Left lung (tissue), 14 donors: ENCODE measurements at places on chromosomes 16 and 17.

DNA sequence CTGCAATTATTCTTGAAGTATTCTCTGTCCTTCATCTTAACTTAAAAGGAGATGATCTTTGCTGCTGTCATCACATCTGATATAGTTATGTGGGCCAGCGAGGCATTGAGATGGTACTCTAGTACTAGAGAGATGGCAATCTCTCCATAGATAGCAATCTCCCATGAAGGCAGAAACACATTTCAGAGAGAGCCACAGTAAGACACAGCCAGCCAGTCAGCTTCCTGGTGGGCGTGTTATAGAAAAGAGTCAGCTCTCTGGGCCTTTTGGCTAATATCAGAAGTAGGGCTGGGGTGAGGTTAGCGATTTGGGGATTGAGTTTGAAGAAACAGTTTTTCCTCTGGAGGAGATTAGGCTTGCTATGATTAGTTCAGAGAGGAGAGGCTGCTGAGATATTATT is 22.6 kb upstream of the EFCAB13 start:
- no peak for DNase-seq

DNA sequence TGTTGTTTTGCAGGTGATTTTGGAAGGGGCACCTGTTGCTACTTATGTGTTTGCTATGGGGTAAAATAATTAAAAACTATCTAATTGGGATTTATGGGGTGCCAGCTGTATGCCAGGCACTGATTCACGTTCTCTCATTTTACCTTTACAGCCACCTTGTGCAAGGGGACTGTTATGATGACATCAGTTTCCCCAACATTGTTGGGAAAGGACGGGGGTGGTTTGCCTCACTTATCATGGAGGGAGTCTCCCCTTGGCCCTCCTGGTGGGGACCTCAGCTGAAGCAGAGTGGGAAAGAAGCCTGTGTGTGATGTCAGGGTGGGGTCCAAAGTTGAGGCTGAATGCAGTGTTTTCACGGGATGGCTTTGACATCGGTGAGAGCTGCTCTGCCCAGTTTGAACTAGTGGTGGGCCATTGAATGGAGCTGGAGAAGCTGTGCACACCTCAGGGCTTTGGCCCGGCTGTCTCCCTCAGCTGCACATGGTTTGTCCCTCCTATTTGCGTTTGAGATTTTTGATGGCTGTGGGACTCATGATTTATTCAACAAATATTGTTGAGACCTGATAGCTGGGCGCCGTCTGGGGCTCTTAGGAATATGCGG is 36.1 kb downstream of the CMIP start:
- no peak for DNase-seq

GRCh38 chr17:78884148-78884825 is 18.7 kb downstream of the CEP295NL start:
- peak; percentile 77 for DNase-seq

DNA sequence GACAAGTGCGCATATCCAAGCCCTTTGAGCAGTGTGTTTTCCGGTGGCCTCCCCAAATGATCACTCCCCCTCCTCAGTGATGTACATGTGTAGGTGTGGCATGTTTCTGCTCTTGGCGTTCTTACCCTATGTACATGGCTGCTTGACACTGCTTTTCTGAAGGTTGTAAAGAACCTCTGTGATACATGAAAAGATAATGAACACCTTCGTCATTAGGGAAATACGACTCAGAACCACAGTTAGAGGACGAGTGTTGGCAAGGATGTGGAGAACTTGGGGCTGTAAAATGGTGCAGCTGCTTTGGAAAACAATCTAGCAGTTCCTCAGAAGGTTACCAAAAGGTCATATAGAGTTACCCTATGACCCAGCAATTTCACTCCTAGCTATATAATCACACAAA is 28.6 kb downstream of the CEP95 start:
- no peak for DNase-seq

DNA sequence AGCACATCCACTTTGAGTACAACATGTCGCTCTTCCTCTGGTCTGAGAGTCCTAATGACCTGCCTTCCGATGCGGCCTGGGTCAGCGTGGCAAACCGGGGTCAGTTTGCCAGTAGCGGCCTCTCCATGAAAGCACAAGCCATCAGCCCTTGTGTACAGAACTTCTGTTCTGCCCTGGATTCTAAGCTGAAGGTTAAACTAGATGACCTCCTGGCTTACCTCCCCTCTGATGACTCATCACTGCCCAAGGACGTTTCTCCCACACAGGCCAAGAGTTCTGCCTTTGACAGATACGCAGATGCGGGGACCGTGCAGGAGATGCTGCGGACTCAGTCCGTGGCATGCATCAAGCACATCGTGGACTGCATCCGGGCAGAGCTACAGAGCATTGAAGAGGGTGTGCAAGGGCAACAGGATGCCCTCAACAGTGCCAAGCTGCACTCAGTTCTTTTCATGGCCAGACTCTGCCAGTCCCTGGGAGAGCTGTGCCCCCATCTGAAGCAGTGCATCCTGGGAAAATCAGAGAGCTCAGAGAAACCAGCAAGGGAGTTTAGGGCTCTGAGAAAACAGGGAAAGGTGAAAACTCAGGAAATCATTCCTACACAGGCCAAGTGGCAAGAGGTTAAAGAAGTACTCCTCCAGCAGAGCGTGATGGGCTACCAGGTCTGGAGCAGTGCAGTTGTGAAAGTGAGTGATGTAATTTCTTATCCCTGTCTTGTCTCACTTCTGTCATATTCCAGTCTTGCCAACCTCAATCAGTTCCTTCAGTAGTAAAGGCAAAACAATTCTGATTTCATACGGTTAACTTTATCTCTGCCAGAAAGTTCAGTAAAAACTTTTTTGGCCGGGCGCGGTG is 8.6 kb downstream of the COG1 start:
- DNase-seq = no peak

GRCh38 chr17:82118168-82118814 is 20.3 kb upstream of the FASN start:
- no peak for DNase-seq

GRCh38 chr16:89531821-89532526 is 23.8 kb downstream of the SPG7 start:
- no peak for DNase-seq

DNA sequence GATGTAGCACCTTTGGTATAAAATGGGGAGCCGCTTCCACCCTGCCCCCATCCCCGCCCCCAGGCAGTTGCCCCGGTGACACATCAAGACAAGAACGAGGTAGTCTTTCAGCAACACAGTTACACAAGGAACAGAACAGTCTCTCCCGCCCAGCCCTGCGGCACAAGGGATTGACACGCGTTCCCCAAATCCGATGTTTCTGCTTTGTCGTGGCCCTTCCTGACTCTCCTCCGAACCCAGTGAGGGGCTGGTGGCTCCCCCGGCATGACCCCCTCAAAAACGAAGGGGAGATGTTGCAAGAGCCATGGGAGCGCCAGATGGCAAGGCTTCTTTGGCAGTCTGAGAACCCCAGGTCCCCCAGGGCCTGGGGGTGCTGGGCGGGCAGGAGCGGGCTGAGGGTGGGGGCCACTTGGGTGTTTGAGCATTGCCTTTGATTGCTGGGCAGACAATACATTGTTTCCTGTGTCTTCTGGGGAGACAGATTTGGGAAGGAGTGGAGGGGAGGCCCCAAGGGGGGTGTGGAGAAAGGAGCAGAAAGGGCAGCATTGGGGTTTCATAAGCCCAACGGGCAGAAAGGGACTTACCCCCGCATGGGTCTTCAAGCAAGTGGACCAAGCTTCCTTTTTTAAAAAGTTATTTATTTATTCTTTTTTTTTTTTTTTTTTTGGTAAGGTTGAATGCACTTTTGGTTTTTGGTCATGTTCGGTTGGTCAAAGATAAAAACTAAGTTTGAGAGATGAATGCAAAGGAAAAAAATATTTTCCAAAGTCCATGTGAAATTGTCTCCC is 16.6 kb downstream of the COL1A1 start:
- DNase-seq = no peak

GRCh38 chr17:56881685-56882295 is 32.1 kb downstream of the TRIM25 start:
- no peak for DNase-seq

- no peak for DNase-seq
These were observed 1.5 kb upstream of the KRT16 start for GRCh38 chr17:41614098-41614497.

- DNase-seq = no peak
These were observed 1.1 kb downstream of the KCTD11 start for GRCh38 chr17:7352910-7353635.

GRCh38 chr16:79316004-79316458 is 284.5 kb downstream of the MAF start:
- DNase-seq = no peak

DNA sequence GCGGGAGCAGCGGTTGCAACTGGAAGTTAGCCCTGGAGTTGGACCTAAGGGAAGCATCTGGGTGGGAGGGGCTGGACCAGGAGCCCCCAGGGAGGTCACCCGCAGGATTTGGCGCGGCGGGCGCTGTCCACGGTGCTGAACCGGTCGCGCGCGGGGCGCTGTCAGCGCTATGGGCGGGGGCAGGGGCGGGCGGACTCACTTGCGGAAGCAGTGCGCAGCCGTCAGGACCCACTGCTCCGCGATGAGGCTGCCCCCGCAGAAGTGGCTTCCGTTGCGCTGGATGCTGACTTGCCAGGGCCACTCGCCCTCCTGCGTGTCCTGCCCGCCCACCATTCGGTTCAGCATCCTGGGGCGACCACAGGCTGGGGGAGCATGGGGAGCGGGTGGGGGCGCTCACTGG is 4.5 kb downstream of the PRSS27 start:
- peak; percentile 92 for DNase-seq

- no peak for DNase-seq
These were observed 5.8 kb upstream of the RPRML start for GRCh38 chr17:46984892-46985291.

DNA sequence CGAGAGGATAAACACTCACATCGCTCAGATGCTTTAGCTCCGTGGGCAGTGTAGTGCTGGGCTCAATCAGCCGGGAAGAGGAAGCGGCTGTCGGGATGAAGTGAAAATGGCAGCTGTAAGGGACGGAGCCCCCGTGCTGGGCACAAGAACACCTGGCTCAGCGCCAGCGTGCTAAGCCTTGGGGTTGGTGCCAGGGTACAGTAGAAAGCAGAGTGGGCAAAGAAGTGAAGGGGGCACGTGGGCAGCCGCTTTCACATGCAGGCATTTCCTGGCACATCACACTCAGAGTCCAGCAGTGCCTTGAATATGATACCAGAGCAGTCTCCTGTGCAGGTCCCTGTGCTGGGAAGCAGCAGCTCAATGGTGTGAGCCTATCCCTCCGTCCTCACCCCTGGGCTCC is 51.1 kb upstream of the FOXF1 start:
- no peak for DNase-seq

GRCh38 chr17:49227436-49228261 is 2.9 kb downstream of the PHOSPHO1 start:
- DNase-seq = peak; percentile 74

- no peak for DNase-seq
These were observed 28.2 kb upstream of the HAS3 start for GRCh38 chr16:69077251-69077650.

- no peak for DNase-seq
These were observed 4.3 kb downstream of the UBE2G1 start for GRCh38 chr17:4362141-4362540.

- no peak for DNase-seq
These were observed 16.7 kb upstream of the ERN2 start for GRCh38 chr16:23729503-23730424.
